SJCRH30 (cell line): ENCODE measurements at places on chromosomes 2 and 18.

DNA sequence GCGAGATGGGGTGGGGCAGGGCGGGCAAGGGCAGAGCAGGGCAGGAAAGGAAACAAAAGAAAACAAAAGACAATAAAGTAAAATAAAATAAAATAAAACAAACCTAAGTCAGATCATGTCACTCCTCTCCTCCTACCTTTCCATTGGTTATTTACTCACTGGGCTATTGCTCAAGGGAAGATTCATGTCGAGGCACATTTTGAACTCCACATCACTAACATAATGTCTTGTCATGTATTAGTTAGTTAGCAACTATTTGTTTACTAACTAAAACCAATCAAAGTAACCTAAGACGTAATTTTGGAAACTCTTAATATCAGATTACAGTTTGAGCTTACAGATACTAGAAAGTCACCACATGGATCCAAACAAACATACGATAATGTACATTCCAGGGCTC is 2.2 kb downstream of the C1D start:
- H3K4me1 ChIP-seq = no peaks in the 10 kb centered on the region
- no peaks in the 10 kb centered on the region for H3K27me3 ChIP-seq
- no peak for DNase-seq
- no peaks in the 10 kb centered on the region for H3K36me3 ChIP-seq
- H3K27ac ChIP-seq = no peak overlapping the region

- no peak overlapping the region for H3K27ac ChIP-seq
- peaks cover 8% of the 10 kb centered on the region; the same call in 1 of the 2 replicates for H3K4me1 ChIP-seq
- H3K4me3 ChIP-seq = peak overlapping the region; percentile 36
- no peaks in the 10 kb centered on the region for H3K27me3 ChIP-seq
These were observed 78.3 kb downstream of the MBP start for GRCh38 chr18:77054288-77054605.

GRCh38 chr18:3119401-3120341 is 100.1 kb downstream of the MYOM1 start:
- DNase-seq = no peak
- H3K4me3 ChIP-seq = no peak overlapping the region
- H3K36me3 ChIP-seq = no peaks in the 10 kb centered on the region
- no peak overlapping the region for H3K27ac ChIP-seq

DNA sequence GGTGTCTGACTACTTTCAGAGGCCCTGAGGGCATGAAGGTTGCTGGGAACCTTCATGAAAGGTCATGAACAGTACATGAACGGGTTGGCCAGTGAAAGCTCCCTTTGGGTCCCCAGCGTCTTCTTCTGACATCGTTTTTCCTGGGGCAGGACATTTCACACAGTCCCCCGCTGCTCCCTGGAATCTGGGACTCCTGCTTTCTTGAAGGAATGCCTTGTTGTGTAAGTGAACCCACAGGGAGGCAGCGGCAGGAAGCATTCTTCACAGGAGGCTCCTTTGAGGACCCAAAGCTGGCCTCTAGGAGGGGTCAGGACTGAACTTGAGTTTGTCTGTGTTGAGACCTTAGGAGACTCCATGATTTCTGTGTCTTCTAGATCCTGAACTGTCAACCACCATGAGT is 144.3 kb downstream of the KCNE4 start:
- no peak overlapping the region for H3K27ac ChIP-seq
- H3K36me3 ChIP-seq = no peaks in the 10 kb centered on the region
- H3K4me3 ChIP-seq = no peak overlapping the region
- H3K27me3 ChIP-seq = 0 out of 2 replicates have a peak, but pooled peaks cover under 1% of the 10 kb centered on the region
- no peak for DNase-seq
